AML-193 (cell line): ENCODE measurements at places on chromosomes 3 and 15.

DNA sequence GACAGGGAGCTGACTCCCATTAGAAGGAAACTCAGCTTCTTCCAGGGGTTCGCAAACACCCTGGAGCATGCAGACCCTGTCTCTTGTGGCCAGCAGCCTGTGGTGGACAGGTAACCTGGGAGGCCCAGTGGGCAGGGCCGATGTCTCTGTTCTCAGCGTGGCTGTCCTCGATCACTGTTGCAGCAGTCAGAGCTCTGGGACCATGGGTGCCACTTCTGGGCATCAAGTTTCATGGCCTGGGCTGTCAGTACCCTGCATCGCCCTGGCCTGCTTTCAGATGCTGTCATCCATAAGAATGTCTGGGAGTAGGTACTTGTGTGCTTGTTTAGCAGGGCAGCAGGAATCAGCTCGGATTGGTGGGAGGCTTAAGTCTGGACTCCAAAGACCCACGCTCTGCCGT, 54.4 kb downstream of the SLC6A6 start:
- no peak for DNase-seq

DNA sequence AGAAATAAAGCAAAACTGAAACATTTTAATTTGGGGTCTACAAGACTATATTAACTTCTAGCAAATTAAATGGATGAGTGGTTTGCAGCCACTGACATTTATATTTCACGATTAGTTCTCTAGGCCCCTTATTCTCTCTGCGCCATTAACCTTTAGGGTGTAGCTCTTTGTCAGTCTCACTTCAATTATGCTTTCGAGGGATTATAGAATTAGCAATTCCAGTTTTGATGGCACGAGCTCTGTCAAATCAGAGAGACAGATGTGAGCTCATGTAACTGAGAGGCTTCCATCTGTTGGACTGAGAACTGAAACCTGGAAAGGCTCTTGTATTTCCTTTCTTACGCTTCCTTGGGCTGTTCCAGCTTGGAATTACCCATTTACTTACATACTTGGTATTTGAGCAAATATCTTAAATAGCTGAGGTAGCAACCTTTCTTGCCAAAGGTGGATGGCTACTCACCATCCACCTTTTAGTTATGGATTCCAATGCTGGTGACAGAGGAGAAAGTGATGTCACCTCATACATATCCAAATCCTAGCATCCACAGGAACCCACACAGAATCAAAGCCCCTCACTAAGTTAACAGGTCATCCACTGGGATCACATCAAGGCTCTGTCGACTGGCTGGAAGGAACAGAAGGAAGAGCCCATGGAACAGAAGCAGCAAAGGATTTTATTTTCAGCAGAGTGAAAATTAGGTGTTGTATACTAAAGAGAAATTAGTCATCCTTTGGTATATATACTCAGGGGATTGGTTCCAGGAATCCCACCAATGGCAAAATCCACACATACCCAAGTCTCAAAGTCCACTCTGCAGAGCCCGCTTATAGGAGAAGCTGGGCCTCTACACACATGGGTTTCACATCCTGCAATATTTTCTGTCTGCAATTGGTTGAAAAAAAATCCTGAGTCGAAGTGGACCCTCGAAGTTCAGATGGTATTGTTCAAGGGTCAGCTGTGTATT, 20.8 kb downstream of the VGLL4 start:
- no peak for DNase-seq

DNA sequence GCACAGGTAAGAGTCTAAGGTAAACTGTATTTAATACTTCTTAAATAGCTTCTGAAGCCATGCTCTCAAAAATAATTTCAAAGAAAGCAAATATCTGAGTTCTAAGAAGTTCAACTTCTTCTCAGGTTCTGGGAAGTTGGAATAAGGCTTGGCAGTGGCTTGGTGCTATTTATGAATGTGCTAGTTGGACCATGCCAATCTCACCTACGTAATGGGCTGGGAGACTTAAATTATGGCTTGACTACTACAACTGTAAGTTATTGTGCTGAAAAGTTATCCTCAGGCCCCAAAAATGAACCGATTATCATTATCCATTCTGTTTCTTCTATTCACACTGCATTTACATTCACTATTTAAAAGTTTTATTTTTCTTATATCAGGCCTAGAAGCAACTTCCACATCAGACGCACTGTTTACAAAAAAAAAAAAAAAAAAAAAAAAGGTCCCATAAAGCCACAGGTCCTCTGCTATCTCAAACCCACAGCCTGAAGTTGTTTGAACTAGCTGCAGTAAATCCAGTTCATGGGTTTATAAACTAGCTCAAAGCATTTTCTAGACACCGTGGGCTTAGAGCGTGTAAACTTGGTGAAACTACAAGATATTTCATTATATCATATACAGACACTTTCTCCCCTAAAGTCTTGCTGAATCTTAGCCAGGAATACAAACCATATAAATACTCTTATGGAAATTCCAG, 3.4 kb downstream of the LRIG1 start:
- DNase-seq: no peak

- DNase-seq: no peak
Observed at GRCh38 chr3:43765521-43765971, 74.8 kb downstream of the ABHD5 start.

GRCh38 chr3:26347150-26347549, 275.4 kb upstream of the LRRC3B start:
- no peak for DNase-seq

DNA sequence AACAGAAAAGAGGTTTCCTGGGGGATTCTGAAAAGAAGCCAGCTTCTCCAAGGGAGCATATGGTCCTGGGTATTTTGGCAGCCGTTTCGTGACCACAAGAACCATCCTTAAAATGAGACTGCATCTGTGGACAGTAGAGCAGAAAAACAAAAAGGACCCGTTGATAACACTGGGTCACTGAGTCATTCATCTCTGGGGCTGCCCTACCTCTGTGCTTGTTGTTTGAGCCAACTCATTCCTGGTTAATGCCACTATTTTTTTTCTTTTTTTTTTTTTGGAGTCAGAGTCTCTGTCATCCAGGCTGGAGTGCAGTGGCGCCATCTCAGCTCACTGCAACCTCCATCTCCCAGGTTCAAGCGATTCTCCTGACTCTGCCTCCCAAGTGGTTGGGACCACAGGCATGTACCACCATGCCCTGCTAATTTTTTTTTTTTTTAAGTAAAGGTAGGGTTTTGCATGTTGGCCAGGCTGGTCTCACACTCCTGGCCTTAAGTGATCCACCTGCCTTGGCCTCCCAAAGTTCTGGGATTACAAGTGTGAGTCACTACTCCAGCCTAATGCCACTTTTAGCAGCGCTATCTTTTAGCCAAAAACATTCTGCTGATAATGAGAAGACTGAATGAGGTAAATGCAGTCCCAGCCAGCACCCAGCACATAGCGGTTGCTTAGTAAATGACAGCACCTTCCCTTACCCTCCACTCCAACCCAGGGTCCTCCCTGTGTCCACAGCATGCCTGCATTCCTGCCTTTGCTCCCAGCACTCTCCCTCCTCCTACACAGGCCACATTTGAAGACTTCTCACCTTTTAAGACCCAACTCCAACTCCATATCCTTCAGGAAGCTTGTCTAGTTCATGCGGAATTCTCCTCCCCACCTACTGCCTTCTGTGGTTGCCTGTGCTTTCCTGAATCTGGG, 9.1 kb upstream of the ISL2 start:
- DNase-seq: no peak
